ENCODE measurements at places on chromosomes 12 and 14. TPM values are rescaled to one million over a fixed set of nuclear protein-coding genes. Genes with fewer than 3 reads are reported as not detected.

DNA sequence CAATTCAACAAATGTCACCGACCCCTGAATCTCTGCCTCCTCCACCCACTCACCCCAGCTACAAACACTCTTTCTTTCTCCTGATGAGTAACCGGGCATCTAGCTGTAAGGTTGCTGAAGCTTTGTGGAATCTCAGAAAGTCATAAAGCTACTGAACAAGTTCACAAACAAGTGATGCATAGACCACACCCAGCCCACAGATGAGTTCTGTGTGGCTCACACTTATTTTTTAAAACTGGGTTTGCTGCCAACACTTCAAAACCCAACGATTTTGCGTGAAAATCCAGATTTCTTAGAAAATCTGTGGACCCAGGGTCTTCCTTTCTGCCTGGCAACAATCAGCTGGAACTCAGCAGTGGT is 96.1 kb downstream of the APAF1 start:
- DNase-seq: no peak

DNA sequence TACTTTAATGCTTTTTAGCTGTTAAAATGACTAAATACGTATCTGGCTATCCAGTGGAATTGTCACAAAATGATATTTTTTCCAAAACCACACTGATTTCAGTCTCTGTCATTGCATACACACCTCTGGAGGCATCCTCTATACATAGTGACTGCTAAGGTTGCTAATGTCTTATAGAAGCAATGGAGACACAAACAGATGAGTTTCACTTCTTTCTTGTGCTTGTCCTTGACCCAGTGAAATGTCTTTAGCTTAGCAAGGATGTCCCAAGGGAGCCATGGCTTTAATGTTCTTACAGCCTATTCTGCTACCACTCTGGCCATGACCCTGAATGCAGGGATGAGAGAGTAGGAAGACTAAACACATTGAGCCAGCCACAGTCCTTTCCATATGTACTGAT is 90.3 kb downstream of the TPH2 start:
- DNase-seq: no peak

- DNase-seq: no peak
Measured at GRCh38 chr14:65588426-65589140, 176.1 kb downstream of the FUT8 start.

DNA sequence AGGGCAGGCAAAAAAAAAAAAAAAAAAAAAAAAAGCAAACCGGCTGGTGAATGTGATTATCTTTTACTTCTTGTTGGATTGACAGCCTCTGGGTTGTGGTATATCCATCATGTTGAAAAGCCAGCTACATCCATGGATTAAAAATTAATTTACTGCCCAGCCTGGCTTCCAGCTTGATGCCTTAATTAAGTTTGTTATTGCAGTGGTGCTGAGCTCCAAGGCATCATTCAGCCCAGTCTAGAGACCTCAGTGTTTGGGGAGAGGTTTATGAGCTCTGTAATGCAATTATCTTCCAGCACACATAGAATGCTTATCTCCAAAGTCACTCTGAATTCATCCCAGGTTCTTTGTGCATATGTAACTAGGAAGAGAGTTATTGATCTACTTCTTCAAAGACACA is 114.8 kb downstream of the RIMBP2 start:
- no peak for DNase-seq

SERPINA12 gene
- not detected for total RNA-seq

ERBB3 gene
- total RNA-seq: 2.2 TPM

All from heart left ventricle (tissue), 16 donors.